ENCODE measurements at places on chromosomes 13 and 19. TPM values are rescaled to one million over a fixed set of nuclear protein-coding genes. Genes with fewer than 3 reads are reported as not detected.
A peak's percentile ranks its signal among the peaks of the same experiment; 100 is the strongest.

DNA sequence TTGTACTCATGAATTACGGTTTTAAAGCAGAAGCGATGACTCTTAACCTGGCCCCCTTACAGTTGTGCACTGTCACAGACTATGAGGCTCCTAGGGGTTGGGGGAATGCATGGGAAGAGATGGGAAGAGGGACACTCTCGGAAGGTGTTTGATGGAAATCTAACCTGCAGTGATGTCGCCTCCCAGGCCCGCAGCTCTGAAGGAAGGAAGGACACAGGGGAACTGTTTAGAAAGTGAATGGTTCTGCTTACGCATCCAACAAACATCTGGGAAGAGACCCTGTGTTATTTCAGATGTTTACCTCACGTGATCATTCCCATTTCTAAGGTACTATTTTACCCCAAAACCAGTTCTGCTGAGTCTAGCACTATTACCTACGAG lies 48.0 kb upstream of the SLC7A9 start:
- peaks cover 17% of the 10 kb centered on the region for H3K36me3 ChIP-seq
- H3K4me3 ChIP-seq: no peak overlapping the region
- DNase-seq: no peak
- H3K4me1 ChIP-seq: peaks cover 14% of the 10 kb centered on the region

DNA sequence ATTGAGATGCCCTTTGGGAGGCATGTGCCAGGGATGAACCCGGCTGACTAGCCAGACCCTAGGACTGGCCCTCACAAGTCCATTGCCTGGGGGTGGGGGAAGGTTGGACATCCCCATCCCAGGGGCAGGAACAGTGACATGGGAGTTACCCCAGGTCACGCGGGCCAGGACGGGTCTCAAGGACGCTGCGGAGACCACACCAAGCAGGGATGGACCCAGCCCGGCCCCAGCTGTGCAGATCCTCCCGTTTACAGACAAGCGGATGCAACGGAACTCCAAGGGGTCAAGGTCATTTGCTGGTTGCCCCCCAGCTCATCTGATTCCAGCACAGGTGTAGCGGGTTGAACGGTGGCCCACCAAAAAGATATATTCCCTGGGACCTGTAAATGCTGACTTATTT lies 20.0 kb downstream of the F2RL3 start:
- no peaks in the 10 kb centered on the region for H3K27me3 ChIP-seq
- H3K4me1 ChIP-seq: no peaks in the 10 kb centered on the region
- DNase-seq: no peak
- H3K36me3 ChIP-seq: peaks cover 17% of the 10 kb centered on the region
- no peak overlapping the region for H3K4me3 ChIP-seq
- no peak overlapping the region for H3K27ac ChIP-seq

The C19orf18 gene
- total RNA-seq: 3.3 TPM

DNA sequence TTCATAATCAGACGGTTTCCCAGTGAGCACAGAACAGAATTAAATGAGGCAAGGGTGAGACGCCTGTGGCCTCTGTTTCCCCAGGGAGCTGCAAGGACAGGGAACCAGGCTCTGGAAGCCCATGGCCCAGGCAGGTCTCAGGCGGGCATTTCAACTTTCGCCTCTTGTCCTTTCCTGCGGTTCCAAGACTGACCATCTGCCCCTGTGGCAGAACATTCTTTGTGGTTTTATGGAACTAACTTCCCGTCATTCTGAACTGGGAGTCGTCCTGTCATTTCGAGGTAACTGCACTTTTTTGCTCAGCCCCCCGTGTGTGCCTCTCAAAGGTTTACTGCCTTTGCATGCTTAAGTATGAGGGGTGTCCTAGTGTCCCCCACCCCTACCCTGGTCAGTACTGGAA lies 70.9 kb downstream of the KL start:
- H3K36me3 ChIP-seq: no peaks in the 10 kb centered on the region
- H3K4me3 ChIP-seq: no peak overlapping the region
- no peak overlapping the region for H3K27ac ChIP-seq
- H3K4me1 ChIP-seq: peaks cover 12% of the 10 kb centered on the region
- no peaks in the 10 kb centered on the region for H3K27me3 ChIP-seq
- DNase-seq: no peak

The CBARP gene
- 10.4 TPM for total RNA-seq

- H3K4me1 ChIP-seq: peaks cover 8% of the 10 kb centered on the region
- H3K36me3 ChIP-seq: no peaks in the 10 kb centered on the region
- no peak overlapping the region for H3K4me3 ChIP-seq
- no peak for DNase-seq
- H3K27me3 ChIP-seq: peaks cover 81% of the 10 kb centered on the region
These were observed 190.3 kb downstream of the TM9SF2 start for GRCh38 chr13:99691552-99691951.

- no peak overlapping the region for H3K4me3 ChIP-seq
- H3K4me1 ChIP-seq: no peaks in the 10 kb centered on the region
- no peak overlapping the region for H3K27ac ChIP-seq
- no peak for DNase-seq
- no peaks in the 10 kb centered on the region for H3K36me3 ChIP-seq
These were observed 2862.8 kb upstream of the PCDH20 start for GRCh38 chr13:64278493-64278892.

- peaks cover 21% of the 10 kb centered on the region for H3K36me3 ChIP-seq
- H3K27me3 ChIP-seq: no peaks in the 10 kb centered on the region
- no peak overlapping the region for H3K4me3 ChIP-seq
These were observed 50.9 kb upstream of the TEX29 start for GRCh38 chr13:111269508-111269907.

- H3K4me3 ChIP-seq: no peak overlapping the region
- H3K27me3 ChIP-seq: peaks cover 8% of the 10 kb centered on the region
- H3K4me1 ChIP-seq: peaks cover 44% of the 10 kb centered on the region
- no peaks in the 10 kb centered on the region for H3K36me3 ChIP-seq
- DNase-seq: peak; percentile 34
These were observed 261 bp downstream of the FARP1 start for GRCh38 chr13:98143157-98143553.

DNA sequence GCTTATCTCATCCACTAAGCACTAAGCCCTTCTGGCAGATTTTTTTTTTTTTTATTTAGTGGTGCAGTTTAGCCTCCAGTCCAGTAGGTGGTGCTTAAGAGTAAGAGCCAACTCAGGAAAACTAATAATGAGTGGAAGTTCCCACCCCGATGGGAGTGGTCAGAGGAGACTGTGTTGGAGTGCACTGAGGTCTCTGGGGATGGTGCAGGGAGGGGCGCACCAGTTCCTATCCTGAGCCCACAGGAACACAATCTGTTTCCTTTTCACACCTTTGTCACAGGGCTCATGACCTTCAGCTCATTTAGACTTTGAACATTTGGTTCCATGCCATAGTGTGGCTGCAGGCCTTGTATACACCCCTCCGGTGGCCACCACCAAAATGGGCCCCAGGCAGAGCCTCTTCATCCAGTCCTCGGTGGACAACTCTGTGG lies 367.4 kb downstream of the SPRY2 start:
- no peak overlapping the region for H3K27ac ChIP-seq
- H3K4me3 ChIP-seq: no peak overlapping the region
- no peaks in the 10 kb centered on the region for H3K27me3 ChIP-seq
- peaks cover 25% of the 10 kb centered on the region for H3K36me3 ChIP-seq

The SELENOV gene
- 0.78 TPM for total RNA-seq

- no peak overlapping the region for H3K4me3 ChIP-seq
- no peaks in the 10 kb centered on the region for H3K27me3 ChIP-seq
- peaks cover 22% of the 10 kb centered on the region for H3K4me1 ChIP-seq
These were observed 83.3 kb downstream of the CRYL1 start for GRCh38 chr13:20442375-20442774.

The ZNRF4 gene
- not detected for total RNA-seq

DNA sequence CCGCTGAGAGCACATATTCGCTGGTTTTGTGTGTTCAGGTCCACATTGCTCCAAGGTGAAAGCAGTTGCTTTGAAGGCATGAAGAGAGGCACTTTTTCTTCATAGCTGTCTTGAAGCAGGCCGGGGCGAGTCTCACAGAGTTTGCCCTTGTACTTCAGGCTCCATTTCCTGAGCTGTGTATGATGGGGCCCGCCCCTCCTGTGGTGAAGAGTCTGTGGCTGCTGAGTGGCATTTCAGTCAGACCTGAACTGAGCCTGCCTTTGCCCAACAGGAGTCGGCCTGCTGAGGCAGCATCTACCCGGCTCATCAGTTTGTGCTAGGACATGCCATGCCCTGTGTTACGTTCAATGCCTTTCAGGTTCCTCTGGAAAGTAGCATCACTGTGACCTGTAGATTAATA lies 44.4 kb upstream of the C1QTNF9 start:
- H3K4me1 ChIP-seq: peaks cover 29% of the 10 kb centered on the region
- no peak for DNase-seq
- H3K27me3 ChIP-seq: no peaks in the 10 kb centered on the region
- no peak overlapping the region for H3K4me3 ChIP-seq
- no peaks in the 10 kb centered on the region for H3K36me3 ChIP-seq
- H3K27ac ChIP-seq: no peak overlapping the region

DNA sequence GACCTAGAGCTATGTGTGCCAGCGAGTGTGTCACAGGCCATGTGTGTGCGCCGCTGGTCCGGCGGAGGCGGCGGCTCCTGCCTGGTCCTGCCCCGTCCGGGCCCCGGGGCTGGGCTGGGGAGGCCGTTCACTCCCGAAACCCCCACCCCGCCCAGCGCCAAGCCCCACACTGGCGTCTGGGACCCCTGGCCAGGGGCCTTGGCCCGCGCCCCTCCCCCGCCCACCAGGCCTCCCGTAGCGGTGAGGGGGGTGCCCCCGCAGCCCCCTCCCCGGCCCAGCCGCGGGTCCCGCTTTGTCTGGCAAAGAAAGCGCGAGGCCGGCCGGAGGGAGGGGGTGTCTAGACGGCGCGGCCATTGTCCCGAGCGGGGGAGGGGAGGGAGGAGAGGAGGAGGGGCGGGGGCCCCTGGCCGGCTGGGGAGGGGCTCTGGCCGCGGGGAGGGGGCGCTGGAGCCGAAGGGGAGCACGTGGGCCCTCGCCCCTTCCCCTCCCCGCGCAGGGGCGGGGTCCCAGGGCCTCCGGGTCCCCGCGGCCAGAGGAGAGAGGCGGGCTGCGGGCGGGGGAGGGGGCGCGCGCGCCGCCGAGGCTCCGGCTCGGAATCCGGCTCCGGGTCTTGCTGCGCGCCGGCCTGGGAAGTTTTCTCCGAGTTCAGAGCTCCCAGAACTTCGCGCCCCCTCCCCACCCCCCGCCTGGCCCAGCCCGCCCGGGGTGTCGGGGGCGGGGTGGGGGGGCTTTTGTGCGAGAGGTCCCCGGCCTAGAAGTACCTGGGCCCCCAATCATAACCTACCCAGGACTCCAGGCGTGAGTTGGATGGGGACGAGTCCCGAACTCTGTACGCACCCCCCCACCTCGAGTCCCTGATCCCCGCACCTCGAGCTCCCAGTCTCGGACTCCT lies 888 bp downstream of the NOTCH3 start:
- peak; percentile 65 for DNase-seq
- peak overlapping the region; percentile 76 for H3K4me3 ChIP-seq
- H3K36me3 ChIP-seq: no peaks in the 10 kb centered on the region
- H3K4me1 ChIP-seq: peaks cover 18% of the 10 kb centered on the region
